ENCODE measurements at places on chromosomes 7 and 10.
A peak's percentile ranks its signal among the peaks of the same experiment; 100 is the strongest.

DNA sequence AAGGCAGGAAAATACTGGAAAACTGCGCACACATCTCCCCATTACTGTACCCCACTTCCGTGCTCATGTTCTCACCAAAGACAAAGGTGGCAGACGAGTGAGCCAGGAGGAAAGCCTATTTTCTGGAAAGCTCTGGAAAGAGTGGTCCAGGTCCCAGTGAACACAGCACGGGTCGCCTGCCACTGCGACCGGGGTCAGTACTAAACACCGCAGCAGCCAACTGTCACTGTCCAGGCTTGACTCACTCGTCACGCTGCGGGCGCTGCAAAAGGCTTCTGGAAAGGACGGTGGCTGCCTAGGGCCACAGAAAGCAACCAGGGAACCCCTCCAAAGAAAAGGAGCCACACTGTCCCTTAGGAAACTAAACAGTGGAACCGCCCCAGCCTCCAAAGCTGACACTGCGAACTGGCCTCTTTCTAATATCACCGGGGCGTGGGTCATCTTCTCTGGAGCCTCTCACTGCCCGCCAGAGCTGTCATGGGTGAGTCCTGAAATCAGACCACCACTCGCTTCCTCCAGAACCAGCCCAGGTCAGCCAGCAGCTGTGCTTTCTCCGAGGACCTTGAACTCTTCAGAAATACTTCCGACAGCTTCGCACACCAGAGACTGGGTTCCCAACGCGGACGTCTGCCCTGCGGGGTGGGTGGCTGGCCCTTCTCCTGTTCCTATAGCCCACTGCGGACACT, 4.0 kb downstream of the RADIL start:
- no peak for DNase-seq

GRCh38 chr7:42227541-42227935, 9.5 kb downstream of the GLI3 start:
- DNase-seq, result no peak

GRCh38 chr7:86947929-86948328, 111.5 kb downstream of the ELAPOR2 start:
- DNase-seq, result no peak

DNA sequence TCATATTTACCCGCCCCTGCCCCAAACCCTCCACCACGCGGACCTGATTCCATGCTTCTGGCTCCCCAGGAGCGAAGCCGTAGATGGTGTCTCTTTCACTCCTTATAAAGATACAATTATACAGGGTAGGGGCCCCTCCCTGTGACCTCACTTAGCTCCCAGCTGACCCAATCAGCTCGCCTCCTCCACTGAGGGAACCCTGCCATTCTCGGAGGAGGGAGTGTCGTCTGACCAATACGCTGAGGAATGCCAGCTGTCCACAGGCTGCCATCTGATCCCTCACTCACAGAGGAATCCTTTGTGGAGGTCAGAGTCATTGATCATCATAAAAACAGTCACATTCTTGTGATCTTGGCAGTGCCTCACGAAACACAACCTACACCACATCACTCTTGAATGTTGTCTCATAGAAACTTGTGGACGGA, 67.5 kb upstream of the INSIG1 start:
- DNase-seq, result peak; percentile 81

DNA sequence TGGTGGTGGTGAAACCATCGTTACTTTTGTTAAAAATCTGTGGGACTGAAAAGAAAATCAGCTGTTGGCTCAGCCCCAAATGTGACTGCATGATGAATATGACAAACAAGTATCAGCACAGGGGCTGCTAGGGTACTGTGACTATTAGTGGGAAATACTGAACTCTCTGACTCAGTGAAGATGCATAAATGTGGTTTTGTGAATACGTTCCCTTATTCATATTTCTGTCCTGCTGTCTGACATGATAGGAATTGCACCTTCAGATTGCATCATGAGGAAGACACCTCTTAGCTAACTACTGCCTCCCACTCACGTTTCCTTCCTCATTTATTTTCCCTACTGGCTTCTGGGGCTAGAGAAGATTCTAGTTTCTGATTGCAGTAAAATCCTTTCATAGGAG, 1.4 kb downstream of the CLEC5A start:
- no peak for DNase-seq

GRCh38 chr10:113221756-113222168, 271.7 kb downstream of the TCF7L2 start:
- no peak for DNase-seq

DNA sequence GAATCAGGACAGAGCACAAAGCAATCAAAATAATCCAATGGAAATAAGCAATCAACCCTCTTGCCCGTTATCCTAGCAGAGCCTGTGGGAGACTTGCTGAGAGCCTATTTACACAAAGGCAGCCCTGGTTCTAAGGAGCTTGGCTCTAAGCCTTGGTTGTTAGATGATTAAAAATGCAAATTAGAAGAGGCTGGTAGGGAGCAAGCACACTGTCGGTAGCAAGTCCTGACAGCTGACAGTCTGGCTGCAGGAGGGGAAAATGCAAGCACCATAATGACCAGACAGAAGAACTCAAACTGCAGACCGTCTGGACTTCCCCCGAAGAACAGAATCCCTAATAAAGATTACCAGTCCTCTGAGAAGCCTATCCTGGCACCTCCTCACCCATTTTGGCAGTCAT, 131.8 kb upstream of the CTTNBP2 start:
- DNase-seq, result no peak

- DNase-seq, result no peak
Measured at GRCh38 chr7:96855139-96855538, 145.5 kb upstream of the SEM1 start.

DNA sequence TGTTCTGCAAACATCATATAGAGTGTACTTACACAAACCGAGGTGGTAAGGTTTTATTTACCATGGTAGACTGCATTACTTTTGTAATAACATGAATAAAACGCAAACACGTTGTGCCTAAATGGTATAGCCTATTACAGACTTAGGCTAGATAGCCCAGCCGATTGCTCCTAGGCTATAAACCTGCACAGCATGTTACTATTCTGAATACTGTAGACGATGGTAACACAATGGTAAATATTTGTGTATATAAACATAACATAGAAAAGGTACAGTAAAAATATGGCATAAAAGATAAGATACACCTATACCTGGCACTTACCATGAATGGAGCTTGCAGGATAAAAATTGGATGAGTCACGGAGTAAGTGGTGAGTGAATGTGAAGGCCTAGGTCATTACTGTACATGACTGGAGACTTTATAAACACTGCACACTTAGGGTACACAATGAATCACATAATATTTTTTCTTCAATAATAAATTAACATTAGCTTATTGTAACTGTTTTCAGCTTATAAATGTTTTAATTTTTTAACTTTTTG, 16.3 kb downstream of the AKR1D1 start:
- no peak for DNase-seq

DNA sequence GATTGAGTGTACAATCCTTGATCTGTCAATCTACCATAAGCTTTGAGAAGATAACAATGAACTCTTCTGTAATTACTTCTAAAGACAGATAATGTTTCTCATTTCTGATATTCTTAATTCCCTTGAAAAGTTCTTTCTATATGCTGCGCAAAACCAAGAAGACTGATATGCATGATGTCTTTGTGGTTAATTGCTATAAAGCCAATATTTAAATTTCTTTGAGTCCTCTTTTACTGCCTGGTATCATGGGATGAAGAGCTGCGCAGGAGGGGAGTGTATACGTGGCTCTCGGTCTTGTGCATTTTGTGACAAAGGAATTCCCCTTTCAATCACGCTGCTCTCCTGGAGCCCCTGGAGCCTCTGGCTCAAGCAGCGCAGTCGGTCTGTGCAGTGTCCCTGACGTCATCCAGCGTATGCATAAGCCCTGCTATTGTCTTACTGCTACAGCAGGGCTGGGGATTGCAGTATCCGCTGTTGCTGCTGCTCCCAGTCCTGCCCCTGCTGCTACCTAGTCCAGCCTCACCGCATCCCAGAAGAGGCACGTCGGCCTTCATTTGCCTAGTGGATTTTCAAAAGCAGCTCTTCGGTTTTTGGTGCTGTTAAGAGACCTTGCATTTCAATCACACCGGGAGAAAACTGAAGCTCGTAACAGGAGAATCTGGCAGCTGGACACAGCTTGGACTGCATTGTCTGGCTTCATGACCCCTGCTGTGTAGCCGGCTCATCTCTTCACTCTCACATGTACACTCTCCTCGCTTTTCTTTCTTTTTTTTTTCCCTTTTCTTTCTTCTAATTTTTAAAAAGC, 66.7 kb downstream of the ST7 start:
- peak; percentile 91 for DNase-seq

DNA sequence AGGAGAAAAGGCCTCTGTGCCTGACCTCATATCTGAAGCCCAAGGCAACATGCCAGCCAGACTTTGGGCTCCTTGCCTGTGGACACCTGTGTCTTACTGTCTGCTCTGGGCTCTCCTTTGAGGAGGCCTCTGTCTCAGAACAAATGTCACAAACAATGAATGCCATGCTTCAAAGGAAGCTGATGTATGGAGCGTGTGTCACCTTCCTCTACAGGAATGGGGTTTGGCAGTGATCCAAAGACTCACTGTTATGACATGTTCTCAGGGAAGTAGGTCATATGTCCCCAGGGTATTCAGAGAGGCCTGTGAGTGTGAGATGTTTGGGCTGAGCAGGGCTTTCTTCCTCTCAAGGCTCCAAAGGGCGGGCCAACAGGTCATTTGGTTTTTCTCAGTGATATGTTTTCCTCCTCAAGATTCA, 38.4 kb downstream of the PTPRE start:
- no peak for DNase-seq

- no peak for DNase-seq
Measured at GRCh38 chr7:85025312-85025756, 161.5 kb downstream of the SEMA3D start.

DNA sequence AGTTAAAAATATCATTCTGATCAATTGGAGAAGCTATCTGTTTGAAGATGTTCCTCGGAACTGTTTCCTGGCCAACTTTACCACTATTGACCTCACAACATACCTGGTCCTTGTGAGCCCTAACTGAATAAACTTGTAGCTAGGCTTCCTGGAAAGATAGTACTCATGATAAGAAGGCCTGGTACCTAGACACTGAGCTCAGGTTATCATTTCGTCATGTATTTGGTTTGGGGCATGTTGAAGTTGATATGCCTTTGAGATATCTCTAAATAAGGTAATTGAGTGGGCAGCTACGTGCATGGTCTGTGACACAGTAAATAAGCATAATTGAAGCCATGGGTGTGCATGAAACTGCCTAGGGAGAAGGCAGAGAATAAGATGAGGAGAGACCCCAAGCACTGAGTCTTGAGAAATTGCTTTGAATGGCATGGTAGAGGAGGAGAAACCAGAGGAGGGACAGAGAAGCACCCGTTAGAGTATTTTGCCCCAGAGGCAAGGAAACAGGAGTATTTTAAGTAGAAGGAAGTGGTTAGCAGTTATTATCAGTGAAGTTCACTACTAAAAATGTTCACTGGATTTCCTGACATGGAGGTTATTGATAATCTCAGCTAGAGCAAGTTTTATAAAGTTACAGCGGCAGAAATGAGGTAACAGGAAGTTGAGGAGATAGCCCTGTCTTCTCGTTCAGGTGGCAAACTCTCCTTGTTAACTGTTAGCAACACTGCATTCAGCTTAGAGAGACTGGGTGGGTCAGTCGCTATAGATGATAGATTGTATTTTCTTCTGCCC, 55.6 kb downstream of the CC2D2B start:
- no peak for DNase-seq

GRCh38 chr7:36312064-36312914, 77.4 kb upstream of the ANLN start:
- no peak for DNase-seq

DNA sequence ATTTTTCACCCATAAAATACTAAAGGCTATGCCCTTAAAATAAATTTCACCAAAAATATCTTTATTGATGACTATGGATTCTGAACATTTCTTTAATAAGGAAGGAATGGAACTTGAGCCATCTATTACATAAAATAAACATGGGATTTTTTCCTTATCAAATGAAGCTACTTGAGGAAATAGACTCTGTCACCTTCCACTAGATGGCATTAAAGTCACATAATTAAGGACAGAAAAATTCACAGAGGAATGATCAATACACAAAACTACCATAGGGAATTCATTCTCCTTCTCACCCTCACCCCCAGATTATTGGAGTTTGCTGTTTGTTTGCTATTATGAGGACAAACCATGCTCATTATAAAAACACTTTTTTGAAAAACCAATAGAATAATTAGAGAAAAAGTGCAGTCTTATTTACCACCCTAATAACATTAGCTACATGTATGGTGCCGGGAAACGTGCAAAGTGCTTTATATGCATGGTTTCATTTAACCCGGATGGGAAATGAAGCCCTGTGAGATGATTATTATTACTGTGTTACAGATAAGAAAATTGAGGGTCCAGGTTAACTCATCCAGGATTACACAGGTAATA, 21.1 kb upstream of the FOXI2 start:
- no peak for DNase-seq

DNA sequence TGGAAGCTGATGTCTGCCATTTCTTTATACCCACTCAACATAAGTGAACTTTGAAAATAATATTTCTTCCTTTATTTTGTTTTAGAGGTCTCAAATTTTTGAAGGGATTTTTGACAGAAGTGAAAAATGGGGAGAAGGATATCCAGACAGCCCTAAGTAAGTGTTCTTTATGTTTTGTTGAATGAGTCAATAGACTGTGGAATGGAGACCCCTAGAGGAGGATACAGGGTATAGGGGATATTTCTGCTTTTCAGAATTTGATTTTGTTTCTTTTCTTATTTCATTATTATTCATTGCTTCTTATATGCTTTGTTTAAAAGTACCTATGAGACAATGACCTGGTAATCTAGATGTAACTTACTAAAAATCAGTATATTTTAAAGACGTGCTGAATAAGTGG, 34.4 kb downstream of the PLEKHA8 start:
- DNase-seq, result no peak

GRCh38 chr7:67786021-67786420, 789.4 kb downstream of the TYW1 start:
- no peak for DNase-seq

GRCh38 chr7:128000048-128000447, 31.2 kb downstream of the LRRC4 start:
- DNase-seq, result no peak

GRCh38 chr10:91887272-91888076, 21.8 kb downstream of the FGFBP3 start:
- DNase-seq, result peak; percentile 24

GRCh38 chr10:106348933-106349332, 815.6 kb downstream of the SORCS1 start:
- no peak for DNase-seq

DNA sequence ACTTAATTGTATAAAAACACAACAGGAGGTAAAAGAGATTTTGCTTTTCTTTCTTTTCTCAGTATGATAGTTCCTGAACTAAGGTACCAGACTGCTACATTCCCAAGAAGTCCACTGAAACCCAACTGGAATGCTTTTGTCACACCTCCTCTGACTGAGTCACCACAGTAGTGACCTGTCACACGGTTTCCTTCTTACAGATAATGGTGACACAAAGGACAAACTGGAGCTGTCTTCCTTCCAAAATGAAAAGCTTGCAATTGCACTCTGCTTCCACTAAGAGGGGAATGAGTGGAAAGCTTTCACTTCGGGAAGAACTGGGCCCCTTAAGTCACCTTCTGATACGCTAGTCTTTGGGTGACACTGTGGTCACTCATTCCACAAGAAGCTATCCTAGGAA, 122.2 kb downstream of the KMT2E start:
- DNase-seq, result no peak

- DNase-seq, result no peak
Measured at GRCh38 chr7:127123220-127123619, 129.5 kb downstream of the GRM8 start.

GRCh38 chr7:127745445-127745844, 93.5 kb downstream of the SND1 start:
- DNase-seq, result no peak

GRCh38 chr7:123639631-123640030, 16.0 kb upstream of the LMOD2 start:
- DNase-seq, result no peak
